ENCODE measurements at places on chromosomes 6 and 20. TPM values are rescaled to one million over a fixed set of nuclear protein-coding genes. Genes with fewer than 3 reads are reported as not detected.
A peak's percentile ranks its signal among the peaks of the same experiment; 100 is the strongest.

DNA sequence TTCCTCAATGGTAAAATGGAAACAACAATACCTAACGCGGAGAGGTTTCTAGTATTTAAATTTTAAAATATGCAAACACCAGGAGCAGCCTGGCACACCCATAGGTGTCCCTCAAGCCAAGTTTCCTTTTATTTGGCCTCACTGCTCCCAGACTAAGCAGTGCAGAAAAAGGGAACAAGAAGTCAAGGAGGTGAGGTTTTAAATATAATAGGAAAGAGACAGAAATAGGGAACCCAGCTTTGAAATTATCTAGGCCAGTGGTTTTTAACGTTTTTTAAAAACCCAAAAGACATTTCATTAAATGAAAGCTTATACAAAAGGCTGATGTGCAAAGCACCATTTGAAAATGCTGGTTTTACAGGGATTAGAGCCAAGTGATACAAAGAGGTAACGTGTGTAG is 109.6 kb downstream of the SLC22A3 start:
- H3K27ac ChIP-seq: no peak overlapping the region
- no peak overlapping the region for H3K4me3 ChIP-seq
- H3K27me3 ChIP-seq: no peaks in the 10 kb centered on the region
- peaks cover 16% of the 10 kb centered on the region for H3K4me1 ChIP-seq
- no peak for DNase-seq

GRCh38 chr20:47654370-47654769 is 130.9 kb downstream of the SULF2 start:
- H3K27ac ChIP-seq: no peak overlapping the region
- DNase-seq: no peak
- no peaks in the 10 kb centered on the region for H3K4me1 ChIP-seq

- H3K4me1 ChIP-seq: no peaks in the 10 kb centered on the region
- no peak overlapping the region for H3K4me3 ChIP-seq
- H3K36me3 ChIP-seq: peaks cover 9% of the 10 kb centered on the region
- DNase-seq: no peak
Observed at GRCh38 chr6:75077701-75078100, 128.2 kb downstream of the COL12A1 start.

- no peak for DNase-seq
- no peak overlapping the region for H3K4me3 ChIP-seq
- H3K27ac ChIP-seq: no peak overlapping the region
- no peaks in the 10 kb centered on the region for H3K27me3 ChIP-seq
- no peaks in the 10 kb centered on the region for H3K4me1 ChIP-seq
Observed at GRCh38 chr6:157631412-157631811, 191.6 kb upstream of the SNX9 start.

DNA sequence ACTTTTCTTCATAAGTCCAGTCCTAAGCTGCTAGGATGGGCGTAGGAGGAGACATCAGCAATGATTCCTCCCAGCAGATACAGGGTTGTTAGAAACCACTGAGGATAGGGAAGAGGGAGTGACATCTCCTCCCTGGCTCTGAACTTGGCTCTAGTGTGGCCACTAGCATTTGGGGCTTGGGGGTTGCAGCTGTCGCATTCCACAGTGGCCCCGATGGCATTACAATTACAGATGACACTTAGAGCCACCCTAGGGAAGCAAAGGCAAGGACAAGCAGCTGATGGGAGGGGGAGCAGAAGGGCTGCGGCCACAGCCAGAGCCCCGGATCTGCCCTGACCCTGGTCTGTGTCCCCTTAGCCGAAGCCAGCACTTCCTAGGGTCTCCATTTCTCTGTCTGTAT is 9.5 kb upstream of the CDKN1A start:
- no peak overlapping the region for H3K27ac ChIP-seq
- H3K4me3 ChIP-seq: no peak overlapping the region
- DNase-seq: no peak
- no peaks in the 10 kb centered on the region for H3K27me3 ChIP-seq
- H3K36me3 ChIP-seq: no peaks in the 10 kb centered on the region

DNA sequence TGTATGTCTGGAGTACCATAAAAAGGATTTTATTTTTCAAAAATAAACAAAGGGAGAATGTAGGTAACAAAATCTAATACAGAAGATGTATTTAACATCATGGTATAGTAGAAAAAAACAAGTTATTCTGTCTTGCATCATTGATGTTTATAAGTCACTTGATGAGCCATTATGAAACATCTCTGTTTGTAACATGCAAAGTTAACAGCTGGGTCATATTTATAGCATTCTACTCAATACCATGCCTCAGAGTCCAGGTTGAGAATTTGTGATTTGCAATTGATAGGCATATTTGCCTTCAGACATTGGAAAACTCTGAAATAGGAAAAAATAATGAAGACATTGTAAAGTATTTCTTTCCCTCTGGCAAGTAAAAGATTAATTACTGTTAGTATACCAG is 52.3 kb upstream of the IL20RA start:
- H3K4me3 ChIP-seq: no peak overlapping the region
- no peak for DNase-seq
- H3K27ac ChIP-seq: no peak overlapping the region
- H3K4me1 ChIP-seq: peaks cover 10% of the 10 kb centered on the region
- H3K36me3 ChIP-seq: no peaks in the 10 kb centered on the region
- no peaks in the 10 kb centered on the region for H3K27me3 ChIP-seq

DNA sequence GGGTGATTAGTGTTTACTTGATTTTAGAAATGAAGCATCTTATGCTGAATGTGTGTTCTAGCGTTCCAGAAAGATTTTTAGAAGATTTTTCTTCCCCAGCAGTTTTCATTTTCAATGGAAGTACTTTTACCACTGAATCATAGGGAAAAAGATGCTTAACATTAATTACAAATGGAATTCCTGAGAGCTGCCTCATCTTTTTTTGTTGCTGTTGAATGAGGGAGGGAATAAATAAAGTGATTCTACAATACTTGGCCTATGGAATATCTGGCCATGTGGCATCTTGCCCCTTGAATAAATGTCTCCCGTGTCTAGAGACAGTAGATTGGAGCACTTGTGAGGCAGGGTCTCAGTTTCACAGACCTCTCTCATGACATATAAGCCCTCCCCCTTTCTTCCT is 44.1 kb upstream of the SLC22A1 start:
- no peaks in the 10 kb centered on the region for H3K27me3 ChIP-seq
- DNase-seq: no peak
- no peak overlapping the region for H3K4me3 ChIP-seq
- peaks cover 89% of the 10 kb centered on the region for H3K36me3 ChIP-seq
- H3K4me1 ChIP-seq: no peaks in the 10 kb centered on the region

DNA sequence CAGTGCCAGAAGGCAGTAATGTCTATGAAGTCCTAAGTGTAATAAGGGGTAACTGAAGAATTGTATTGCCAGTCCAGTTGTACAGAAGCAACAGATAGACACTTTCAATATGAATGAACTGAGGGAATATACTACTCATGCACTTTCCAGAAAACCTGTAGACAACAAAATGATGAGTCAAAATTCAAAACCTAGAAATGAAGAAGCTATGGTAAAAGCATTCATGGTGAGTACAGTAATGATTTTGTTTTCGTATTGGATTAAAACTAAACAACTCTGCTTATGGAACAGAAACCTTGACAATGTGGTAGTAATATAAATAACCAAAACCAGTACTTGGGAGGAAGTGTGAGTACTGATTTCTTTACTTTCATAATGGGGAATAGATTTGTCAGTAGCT is 35.0 kb downstream of the ARMC2 start:
- no peak for DNase-seq
- H3K36me3 ChIP-seq: no peaks in the 10 kb centered on the region
- H3K27me3 ChIP-seq: no peaks in the 10 kb centered on the region
- no peak overlapping the region for H3K27ac ChIP-seq

GRCh38 chr6:136656121-136656520 is 105.9 kb upstream of the MAP7 start:
- no peak overlapping the region for H3K27ac ChIP-seq
- peaks cover 12% of the 10 kb centered on the region for H3K4me1 ChIP-seq
- no peak overlapping the region for H3K4me3 ChIP-seq
- H3K36me3 ChIP-seq: peaks cover 15% of the 10 kb centered on the region
- DNase-seq: no peak

GRCh38 chr6:55869674-55870073 is 5.7 kb downstream of the BMP5 start:
- H3K4me1 ChIP-seq: peaks cover 40% of the 10 kb centered on the region
- DNase-seq: peak; percentile 7
- no peak overlapping the region for H3K4me3 ChIP-seq
- H3K27me3 ChIP-seq: no peaks in the 10 kb centered on the region

GRCh38 chr20:50918403-50918802 is 12.8 kb downstream of the ADNP start:
- no peak for DNase-seq
- H3K27ac ChIP-seq: peak overlapping the region; percentile 70
- H3K27me3 ChIP-seq: no peaks in the 10 kb centered on the region
- no peak overlapping the region for H3K4me3 ChIP-seq
- H3K4me1 ChIP-seq: peaks cover 49% of the 10 kb centered on the region

Gene SIRPA
- total RNA-seq: 23.6 TPM

Gene CCDC170
- total RNA-seq: not detected

Gene OCSTAMP
- total RNA-seq: not detected
